ENCODE measurements at places on chromosomes 11 and 22. TPM values are rescaled to one million over a fixed set of nuclear protein-coding genes. Genes with fewer than 3 reads are reported as not detected.

GRCh38 chr11:119504371-119504770 lies 81.4 kb upstream of the THY1 start:
- no peaks in the 10 kb centered on the region for H3K36me3 ChIP-seq
- no peaks in the 10 kb centered on the region for H3K27me3 ChIP-seq
- H3K4me1 ChIP-seq: no peaks in the 10 kb centered on the region
- no peak overlapping the region for H3K4me3 ChIP-seq

GRCh38 chr11:15336021-15336420 lies 221.3 kb downstream of the INSC start:
- no peaks in the 10 kb centered on the region for H3K27me3 ChIP-seq
- no peaks in the 10 kb centered on the region for H3K36me3 ChIP-seq
- H3K27ac ChIP-seq: no peak overlapping the region

The DDI1 gene
- total RNA-seq: not detected

DNA sequence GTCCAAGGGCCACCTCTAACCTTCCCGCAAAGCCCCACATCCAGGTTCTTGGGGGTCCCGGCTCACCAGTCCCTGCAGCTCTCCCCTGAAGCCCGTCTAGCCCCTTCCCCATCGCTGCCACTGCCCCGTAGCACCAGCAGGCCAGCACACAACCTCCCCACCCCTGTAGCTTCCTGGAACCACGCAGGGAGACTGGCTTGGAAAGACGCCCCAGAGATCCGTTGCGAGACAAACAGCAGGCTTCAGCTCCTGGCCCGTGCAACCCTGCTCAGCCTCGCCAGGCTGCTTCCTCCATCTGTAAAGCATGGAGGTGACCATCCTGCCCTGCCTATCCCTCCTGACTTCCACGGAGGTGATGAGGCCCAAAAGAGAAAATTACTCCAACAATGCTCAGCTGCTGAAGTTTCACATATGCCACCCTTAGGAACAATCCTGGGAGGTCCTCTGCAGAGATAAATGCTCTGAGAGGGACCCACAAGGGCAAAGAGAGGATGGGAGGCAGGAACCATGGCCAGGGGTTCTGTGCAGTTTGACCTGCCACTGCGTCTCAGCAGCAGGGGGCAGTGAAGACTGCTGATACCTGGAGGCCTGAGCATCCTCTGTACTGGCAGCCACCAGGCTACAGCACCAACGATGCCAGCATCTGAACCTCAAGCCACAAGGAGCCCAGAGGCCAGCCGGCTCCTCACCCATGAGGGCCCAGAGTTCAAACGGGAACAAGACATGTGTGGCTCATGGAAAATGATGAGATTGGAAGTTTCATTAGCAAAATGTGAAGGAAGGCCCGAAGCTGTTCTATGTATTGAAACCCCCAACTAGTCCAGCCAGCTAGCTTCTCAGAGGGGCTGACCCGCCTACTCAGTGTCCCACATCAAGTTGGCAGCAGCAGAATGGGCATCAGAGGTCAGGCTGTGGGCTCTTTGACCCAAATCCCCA lies 16.1 kb downstream of the DGCR2 start:
- H3K4me3 ChIP-seq: no peak overlapping the region
- no peaks in the 10 kb centered on the region for H3K36me3 ChIP-seq
- H3K27ac ChIP-seq: no peak overlapping the region
- H3K27me3 ChIP-seq: no peaks in the 10 kb centered on the region
- DNase-seq: no peak
- peaks cover 10% of the 10 kb centered on the region for H3K4me1 ChIP-seq

DNA sequence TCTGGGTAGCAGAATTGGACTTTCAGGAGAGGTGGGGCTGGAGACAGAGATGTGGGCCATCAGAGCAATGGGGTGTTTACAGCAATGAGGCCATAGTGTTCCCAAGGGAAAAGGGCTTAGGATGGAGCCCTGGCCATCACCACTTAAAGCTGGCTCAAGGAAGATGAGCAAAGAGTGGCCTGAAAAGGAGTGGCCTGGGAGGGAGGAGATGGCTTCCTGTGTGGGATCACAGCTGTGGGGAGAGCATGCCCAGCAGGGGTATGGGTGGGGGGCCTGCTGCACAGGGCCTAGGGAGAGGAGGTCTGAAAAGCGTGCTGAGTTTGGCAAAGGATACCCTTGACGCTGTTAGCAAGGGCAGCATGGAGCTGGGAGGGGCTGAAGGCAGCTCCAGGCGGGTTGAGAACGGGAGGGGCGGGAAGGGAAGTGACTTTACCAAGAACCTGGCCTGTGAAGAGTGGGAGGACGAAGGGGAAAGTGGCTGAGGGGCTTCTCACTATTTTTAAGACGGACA lies 13.9 kb downstream of the LRRC32 start:
- DNase-seq: peak; percentile 23
- H3K4me1 ChIP-seq: no peaks in the 10 kb centered on the region
- H3K4me3 ChIP-seq: no peak overlapping the region
- H3K27me3 ChIP-seq: no peaks in the 10 kb centered on the region

DNA sequence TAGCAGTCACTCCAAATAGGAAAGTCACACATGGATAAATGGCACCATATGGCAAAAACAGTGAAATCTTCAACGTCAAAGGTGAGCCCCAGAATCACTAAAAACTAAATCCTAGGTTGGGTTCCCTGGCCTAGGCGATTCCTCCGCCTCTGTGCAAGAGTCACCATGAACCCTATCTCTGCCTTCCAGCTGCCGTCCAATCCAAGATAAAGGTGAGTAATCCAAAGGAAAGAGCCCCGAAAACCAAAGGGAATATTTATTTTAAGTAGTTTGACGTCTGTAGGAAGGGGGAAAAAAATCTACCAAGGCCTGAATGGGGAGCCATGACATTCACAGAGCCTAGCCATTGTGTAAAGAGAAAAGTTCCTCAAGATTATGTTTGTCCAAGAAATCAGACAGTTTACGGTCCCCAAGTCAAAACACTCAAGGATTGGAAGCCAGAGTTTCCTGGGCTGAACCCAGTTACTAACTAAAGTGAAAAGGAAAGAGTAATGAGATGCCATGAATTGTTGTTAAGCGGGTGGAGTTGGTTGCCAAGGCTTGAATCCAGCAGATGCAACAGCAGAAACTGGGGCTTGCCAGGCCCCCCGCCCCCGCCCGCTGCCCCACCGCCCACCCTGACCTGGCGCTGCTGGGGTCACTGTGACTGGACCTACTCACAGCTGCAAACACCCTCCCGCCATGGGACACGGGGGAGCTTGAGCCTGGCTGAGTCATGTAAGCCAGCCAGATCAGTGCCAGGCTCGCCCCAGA lies 39.7 kb upstream of the ETS1 start:
- H3K27me3 ChIP-seq: no peaks in the 10 kb centered on the region
- no peak for DNase-seq
- no peaks in the 10 kb centered on the region for H3K4me1 ChIP-seq
- H3K4me3 ChIP-seq: no peak overlapping the region

DNA sequence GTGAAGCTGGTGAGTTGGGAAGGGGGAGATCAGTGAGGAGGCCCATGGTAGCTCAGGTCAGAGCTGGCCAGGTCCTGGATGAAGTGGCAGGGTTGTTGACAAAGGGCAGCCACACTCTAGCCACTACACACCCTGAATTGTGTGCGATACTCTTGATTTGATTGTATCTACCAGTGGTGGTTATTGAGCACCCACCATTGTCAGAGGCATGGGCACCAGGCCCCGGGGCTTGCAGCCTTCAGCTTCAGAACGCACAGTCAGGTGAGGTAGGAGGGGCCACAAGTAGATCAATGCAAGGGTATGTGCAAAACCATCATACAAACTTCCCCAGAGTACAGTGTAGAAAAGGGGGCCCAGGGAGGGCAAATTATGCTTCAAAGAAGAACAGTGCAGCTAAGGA lies 38.1 kb downstream of the MICAL2 start:
- DNase-seq: no peak
- peaks cover 10% of the 10 kb centered on the region for H3K4me1 ChIP-seq
- H3K27ac ChIP-seq: no peak overlapping the region

DNA sequence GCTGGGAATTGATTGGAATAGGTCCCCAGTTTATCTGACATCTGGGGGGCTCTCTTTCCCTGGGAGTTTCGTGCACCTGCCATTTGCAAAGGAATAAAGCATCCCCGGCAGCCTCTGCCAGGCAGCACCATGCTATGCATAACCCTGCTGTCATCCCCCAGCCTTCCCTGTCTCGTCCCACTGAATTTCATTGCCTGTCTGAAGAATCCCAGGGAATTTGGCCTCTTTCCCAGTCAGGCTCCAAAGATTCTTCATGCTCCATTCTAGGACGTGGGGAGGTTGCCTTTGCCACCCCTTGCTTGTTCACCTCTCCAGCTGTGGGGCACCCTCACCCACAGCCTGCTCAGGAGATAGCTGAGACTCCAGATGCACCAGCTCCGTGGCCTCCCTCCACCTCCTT lies 195.1 kb upstream of the TBCEL start:
- no peaks in the 10 kb centered on the region for H3K27me3 ChIP-seq
- no peaks in the 10 kb centered on the region for H3K4me1 ChIP-seq
- DNase-seq: no peak
- no peak overlapping the region for H3K27ac ChIP-seq
- H3K36me3 ChIP-seq: no peaks in the 10 kb centered on the region

The C1QTNF5 gene
- total RNA-seq: 5.3 TPM

- no peaks in the 10 kb centered on the region for H3K27me3 ChIP-seq
- H3K27ac ChIP-seq: peak overlapping the region; percentile 49
- peak; percentile 79 for DNase-seq
- H3K4me3 ChIP-seq: no peak overlapping the region
- H3K4me1 ChIP-seq: peaks cover 39% of the 10 kb centered on the region
Observed at GRCh38 chr22:35312198-35313059, 12.7 kb downstream of the TOM1 start.

DNA sequence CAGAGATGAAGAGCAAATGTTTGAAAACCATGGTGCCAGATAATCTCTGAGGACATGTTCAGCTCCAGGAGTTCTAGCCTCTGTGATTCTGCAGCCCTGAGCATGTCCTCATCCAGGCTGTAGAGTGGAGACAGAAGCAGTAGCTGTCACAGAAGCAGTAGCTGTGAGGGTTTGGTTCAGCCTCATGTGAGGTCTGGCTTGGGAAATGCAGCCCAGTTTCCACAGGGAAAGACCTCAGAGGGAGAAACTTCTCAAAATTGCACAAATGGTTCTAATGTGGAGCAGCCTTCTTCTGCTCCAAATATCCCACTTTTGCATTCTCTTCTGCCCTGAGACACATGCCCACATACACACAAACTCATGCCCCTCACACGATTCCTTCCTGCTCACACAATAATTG lies 48.4 kb downstream of the DBX1 start:
- H3K36me3 ChIP-seq: no peaks in the 10 kb centered on the region
- H3K27me3 ChIP-seq: no peaks in the 10 kb centered on the region
- peaks cover 3% of the 10 kb centered on the region for H3K4me1 ChIP-seq
- H3K4me3 ChIP-seq: no peak overlapping the region
- H3K27ac ChIP-seq: peak overlapping the region; percentile 15

The PHRF1 gene
- 41.9 TPM for total RNA-seq

The FAM227A gene
- 0.21 TPM for total RNA-seq

DNA sequence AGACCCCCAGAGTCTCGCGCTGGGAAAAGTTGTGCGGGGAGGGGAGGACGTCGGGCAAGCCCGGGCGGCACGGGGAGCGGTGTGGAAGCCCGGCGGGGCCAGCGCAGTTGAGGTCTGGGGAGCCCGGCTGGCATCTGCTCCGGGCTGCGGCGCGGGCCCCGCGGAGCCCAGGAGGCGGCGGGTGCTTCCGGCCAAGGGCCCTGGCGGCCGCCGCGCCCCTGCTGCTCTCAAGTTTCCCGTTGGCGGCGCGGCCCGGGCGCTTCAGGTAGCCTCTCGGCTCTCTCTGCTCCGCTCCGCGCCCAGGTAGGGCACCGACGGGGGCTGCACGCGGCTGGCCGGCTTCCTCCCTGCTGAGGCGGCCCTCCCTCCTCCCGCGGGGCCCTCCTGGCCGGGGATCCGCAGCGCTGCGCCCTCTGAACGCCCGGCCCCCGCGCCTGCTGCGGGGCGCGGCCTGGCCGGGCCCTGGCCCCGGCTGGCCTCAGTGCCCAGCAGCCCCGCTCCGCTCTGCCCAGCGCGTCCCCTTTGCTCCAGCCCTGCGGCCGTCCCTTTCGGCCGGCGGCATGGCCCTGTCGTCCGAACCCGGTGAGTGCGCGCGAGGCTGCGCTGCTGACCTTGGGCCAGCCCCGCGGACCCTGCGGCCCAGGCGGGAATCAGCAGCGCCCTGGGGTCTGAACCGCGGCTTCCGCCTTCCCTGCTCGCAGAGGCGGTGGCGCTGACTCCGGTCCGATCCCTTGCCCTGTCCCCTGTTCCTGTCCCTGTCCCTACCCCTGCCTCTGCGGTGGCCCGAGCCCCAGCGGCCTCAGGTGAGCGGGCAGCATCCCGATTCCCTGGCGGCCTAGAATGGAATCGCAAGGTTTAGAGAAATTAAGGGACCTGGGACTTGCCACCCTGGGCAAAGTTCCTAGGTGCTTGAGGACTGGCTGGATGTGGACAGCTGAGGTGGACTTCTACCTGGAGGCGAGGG lies 4.3 kb upstream of the AMPD3 start:
- H3K4me1 ChIP-seq: peaks cover 4% of the 10 kb centered on the region
- H3K36me3 ChIP-seq: no peaks in the 10 kb centered on the region
- H3K27ac ChIP-seq: peak overlapping the region; percentile 60
- no peaks in the 10 kb centered on the region for H3K27me3 ChIP-seq

The GRAMD1B gene
- 1.9 TPM for total RNA-seq

DNA sequence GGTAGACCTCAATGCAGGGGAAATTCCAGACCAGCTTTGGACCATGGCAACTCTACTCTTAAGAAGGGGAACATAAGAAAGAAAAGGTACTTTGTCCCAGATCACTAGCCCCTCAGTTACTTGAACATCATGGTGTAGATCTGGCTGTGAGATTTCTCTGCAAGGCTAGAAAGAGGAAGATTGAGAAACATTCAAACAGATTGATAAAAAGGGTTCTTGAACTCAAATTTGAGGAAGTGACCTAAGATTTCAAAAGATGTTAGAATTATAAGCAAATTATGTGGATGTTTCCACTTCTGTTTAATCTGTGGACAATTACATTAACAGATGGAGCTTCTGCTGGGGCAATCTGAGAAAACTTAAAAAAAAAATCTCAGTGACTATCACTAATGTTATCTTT lies 21.8 kb upstream of the UPB1 start:
- no peaks in the 10 kb centered on the region for H3K4me1 ChIP-seq
- DNase-seq: no peak
- no peaks in the 10 kb centered on the region for H3K36me3 ChIP-seq
- H3K27me3 ChIP-seq: no peaks in the 10 kb centered on the region
- no peak overlapping the region for H3K27ac ChIP-seq

DNA sequence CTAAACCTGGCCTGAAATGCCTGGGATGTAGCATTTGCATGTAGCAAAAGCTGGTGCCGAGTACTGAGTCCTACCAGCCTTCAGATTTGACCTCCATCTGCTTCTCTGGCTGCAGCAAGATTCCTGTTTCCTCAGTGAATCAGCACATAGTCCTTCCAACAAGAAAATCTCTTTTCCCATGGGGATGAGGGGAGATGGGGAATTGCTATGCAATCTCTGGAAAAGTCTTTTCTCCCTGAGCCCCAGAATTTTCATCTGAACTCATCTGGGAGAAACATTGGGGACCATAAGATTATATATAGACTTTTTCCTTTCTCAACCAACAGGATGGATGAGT lies 32.0 kb upstream of the YWHAH start:
- no peaks in the 10 kb centered on the region for H3K4me1 ChIP-seq
- no peaks in the 10 kb centered on the region for H3K36me3 ChIP-seq
- no peak for DNase-seq
- no peak overlapping the region for H3K4me3 ChIP-seq

Data from colonic mucosa (tissue), 4 donors.